ENCODE measurements at places on chromosomes 12 and 14.

GRCh38 chr12:63867053-63867452 is 22.6 kb downstream of the SRGAP1 start:
- DNase-seq = no peak

- DNase-seq = no peak
Measured at GRCh38 chr12:2283916-2284315, 231.1 kb downstream of the CACNA1C start.

DNA sequence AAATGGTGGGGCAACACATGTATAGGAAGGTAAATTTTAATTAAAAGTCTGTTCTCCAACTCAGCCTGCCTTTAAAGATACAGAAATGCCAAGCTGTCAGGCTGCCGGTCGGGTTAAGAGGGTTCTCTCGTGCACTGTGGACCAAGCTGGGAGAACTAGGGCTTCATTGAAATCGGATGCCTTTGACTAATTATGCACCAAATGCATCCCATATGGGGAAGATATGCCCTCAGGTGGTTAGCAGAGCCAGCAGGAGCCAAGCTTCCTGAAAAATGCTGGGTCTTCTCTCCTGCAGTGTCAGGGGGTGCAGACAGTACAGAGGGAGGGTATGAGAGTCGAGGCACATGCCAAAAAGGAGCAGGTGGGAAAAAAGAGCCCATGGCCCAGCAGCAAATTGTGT is 236.1 kb downstream of the CACNA1C start:
- no peak for DNase-seq

DNA sequence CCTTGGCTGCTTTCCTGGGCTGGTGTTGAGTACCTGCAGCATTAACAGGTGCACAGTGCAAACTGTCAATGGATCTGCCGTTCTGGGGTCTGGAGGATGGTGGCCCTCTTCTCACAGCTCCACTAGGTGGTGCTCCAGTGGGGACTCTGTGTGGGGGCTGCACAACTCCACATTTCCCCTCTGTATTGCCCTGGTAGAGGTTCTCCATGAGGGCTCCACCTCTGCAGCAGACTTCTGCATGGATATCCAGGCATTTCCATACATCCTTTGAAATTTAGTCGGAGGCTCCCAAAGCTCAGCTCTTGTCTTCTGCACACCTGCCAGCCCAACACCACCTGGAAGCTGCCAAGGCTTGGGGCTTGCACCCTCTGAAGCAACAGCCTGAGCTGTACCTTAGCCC is 198.6 kb downstream of the GXYLT1 start:
- no peak for DNase-seq

- DNase-seq = peak; percentile 70
Measured at GRCh38 chr12:63668028-63668799, at the start of gene DPY19L2. TSS of gene DPY19L2 (minus strand) at chr12:63668493. CDS start at chr12:63668393, 100 bp downstream.

DNA sequence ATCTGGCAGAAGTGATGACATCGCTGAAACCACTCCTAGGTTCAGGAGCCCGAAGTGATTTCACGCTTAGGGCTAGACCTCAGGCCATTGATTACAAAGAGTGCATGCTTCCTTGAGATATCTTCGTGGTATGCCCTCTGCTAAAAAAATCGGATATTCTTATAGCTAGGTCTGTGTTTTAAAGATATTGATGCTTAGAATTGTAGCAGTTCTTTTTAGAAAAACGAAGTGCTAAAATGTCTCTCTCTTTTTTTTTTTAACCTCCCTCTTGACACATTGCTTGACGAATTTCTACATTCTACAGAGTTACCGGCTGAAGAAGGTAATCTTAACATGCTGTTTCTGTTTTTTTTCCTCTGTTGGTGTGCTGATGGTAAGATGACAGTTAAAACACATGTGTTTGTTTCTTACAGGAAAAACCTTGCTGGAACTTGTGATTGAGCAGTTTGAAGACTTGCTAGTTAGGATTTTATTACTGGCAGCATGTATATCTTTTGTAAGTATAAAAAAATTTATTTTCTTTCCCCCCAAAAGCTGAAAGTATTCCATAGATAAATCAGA is 1.3 kb downstream of the ATP2A2 start:
- no peak for DNase-seq

DNA sequence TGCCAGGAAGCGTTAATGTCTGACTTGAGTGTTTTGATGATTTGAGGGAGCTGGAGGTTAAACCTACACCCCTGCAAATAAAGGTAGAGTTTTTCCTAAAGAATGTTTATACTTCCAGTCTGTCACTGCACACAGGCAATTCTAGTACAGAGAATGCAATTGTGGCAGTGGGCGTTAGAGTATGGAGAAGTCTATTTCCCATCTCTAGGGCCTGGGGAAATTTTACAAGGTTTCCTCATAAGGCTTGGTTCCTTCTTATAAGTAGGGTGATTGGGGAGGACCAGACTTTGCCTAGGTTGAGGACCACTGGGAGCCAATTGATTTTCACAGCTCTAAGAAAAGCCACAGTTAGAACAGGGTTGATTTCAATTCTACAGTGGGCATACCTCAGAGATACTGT is 44.3 kb downstream of the IFNG start:
- DNase-seq = no peak

DNA sequence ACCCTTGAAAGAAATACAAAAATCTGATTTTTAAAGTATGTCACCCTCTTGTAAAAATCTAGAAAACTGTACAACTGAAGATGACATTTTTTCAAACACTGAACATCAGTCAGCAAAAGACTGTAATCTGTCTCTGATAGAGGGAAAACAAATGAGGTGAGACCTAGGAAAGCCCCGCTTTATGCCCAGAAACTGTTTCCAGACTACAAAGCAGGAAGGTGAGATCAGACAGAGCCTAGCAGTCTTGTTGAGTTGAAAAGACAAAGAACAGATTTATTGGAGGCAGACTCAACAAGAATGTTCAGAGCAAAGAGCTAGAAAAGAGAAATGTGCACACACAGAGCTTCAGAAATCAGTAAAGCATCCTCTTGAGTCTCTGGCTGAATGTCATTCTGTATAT is 873.6 kb downstream of the LRFN5 start:
- no peak for DNase-seq

DNA sequence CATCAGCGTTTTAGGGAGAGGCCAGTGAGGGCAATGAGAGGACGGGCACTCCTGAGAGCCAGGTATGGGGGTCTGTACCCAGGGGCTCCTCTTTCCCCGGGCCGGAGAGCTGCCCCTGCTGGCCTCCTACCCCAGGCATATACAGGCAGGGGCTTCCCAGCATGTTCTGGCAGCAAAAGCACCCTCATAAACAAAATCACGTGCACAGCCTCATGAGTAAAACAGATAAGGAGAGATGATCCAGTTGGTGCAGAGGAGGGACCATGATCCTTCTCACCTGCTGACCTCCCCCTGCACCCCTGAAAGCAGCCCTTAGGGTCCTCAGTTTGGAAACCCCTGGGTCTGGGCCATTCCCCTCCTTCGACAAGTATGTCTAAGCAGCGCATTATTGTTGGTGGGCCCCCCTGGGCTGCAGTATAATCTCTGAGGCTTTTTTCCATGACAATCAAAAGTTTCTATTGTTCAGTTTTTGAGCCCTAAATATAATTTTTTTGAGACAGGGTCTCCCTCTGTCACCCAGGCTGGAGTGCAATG is 5.0 kb upstream of the KRT4 start:
- no peak for DNase-seq

DNA sequence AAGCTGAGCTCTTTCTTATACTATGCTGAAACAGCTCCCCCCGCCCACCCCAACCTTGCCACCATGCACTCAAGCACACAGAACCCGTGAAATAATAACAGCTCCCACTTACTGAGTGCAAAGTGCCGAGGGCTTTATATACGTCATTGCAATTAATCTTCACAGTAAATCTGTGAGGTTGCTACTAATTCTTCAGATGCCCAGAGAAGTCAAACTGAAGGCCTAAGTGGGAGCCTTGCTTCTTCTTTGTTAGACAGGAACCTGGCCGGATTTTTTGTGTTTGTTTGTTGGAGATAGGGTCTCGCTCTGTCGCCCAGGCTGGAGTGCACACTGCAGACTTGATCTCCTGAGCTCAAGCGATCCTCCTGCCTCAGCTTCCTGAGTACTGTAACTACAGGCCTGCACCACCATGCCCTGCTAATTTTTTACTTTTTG is 34.0 kb downstream of the VCPKMT start:
- peak; percentile 54 for DNase-seq

DNA sequence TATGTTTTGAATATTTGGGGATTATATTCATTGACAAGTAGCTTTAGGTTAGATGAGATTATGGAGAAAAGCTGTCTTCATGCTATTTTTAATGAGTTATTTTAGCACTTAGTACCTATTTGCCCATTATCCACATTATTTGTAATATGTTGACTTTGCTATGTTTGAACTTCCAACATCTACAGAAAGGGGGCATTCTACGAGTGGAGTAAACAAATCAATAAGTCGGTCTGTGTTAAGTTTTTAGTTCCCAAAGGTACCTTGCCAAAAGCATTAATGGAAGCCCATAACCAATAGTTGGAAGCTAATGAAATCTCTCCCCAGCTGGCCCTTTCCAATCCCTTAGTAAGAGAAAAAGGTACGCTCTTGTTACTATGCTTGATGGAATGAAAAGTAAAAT is 250.0 kb upstream of the E2F7 start:
- no peak for DNase-seq

DNA sequence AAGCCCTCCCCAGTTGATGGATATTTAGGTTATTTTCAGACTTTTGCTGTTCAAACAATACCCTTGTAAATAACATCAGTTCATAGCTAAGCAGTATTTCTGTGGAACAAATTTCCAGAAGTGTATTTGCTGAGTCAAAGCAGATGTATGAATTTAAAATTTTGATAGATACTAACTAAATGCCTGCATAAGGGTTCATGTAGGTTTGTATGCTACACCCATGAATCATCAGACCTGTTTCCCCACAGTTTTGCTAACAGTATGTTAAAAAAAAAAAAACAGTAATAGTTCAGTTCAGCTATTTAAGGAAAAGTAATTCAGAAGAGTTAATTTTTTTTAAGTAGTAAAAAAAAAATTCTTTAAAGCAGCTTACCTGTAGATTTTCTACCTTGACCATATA is 236.1 kb upstream of the DIO2 start:
- no peak for DNase-seq

DNA sequence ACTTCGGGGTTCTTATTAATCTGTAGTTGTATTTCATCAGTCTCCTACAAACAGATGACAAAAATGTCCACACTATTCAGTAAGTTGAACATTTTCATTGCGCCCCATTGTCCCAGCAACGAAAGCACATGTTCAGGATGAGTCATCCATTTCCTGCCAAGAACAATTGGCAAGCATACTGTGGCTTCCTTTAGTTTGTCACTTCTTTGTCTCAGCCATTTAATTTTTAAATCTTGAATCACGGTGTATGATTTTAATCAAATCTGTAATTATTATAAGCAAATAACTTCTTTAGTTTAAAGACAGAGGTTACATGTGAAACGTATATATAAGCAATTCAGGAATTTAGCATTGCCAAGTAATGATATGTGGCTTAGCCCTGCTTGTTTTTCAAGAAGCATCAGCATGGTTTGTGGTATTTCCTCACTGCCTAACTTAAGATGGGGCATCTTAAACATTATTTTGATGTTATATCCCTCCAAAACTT is 211.3 kb upstream of the KRR1 start:
- DNase-seq = peak; percentile 82

GRCh38 chr12:63814146-63814772 is 30.2 kb upstream of the SRGAP1 start:
- DNase-seq = peak; percentile 33

DNA sequence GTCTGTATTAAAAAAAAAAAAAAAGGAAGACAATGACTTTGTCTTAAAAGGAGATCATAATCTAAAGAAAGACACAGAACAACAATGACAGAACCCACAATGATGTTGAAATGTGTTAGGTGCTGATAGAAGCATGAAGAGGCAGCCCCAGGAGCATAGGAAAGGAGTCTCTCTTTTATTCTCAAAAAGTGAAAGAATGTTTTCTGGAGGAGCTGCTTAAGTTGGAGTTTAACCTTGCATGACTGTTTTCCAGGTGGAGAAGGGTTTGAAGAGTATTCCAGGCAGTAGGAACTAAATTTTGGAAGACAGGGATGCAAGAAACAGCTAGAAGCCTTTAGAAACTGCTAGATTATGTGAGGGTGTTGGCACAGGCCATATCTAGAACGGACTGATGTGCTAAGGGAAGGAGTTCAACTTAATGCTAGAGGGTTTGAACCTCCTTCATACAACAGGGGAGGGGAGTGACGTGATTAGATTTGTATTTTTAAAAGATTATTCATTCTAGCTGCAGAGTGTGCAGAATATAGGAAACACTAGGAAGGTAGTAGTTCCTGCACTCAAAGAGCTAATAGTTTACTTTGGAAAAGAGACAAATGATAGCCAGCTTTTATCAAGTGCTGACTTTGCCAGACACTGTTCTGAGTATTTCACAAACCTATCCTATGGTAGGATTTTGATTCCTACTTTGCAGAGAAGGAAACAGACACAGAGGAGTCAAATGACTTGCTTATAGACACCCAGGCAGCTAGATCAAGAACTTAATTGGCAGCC is 4.6 kb upstream of the RPL6 start:
- DNase-seq = no peak

GRCh38 chr12:112847708-112848337 is 56.3 kb downstream of the RPH3A start:
- DNase-seq = no peak

GRCh38 chr14:99156090-99156425 is 115.9 kb downstream of the BCL11B start:
- DNase-seq = no peak

GRCh38 chr12:97628962-97629361 is 166.4 kb downstream of the RMST start:
- no peak for DNase-seq

DNA sequence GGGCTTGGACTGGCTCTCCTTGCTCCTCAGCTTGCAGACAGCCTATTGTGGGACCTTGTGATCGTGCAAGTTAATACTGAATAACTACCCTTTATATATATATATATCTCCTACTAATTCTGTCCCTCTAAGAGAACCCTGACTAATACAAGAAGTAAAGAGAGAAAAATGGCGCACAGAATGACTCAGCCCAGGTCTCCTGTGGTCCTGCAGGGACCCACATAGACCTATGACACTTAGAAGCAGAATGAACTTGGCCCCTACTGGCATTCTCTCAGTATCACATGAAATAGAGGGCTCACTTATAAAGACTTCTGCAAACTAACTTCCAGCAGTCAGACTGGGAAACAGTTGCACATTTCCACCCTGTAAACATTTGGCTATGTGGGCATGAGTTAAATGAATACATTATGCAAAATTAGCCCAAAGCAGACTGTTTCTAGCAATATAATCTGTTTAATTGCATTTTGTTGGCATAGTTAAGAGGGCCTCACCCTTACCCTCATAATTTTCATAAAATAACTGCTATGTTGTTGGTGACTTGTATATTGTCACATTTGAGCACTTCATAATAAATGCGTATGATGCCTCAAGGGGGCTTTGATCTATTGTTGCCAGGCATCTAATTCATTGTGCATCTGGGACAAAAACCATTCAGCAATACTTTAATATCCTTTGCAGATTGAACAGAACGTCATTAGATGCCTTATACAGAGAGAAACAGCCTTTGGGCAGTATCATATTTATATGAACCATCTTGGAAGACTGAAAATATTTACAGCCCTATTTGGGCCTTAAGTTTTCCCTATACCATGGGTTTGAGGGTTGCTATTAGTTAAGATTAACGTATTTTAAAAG is 349.7 kb upstream of the DIO2 start:
- DNase-seq = peak; percentile 39
